ENCODE measurements at places on chromosomes 3 and 15.

DNA sequence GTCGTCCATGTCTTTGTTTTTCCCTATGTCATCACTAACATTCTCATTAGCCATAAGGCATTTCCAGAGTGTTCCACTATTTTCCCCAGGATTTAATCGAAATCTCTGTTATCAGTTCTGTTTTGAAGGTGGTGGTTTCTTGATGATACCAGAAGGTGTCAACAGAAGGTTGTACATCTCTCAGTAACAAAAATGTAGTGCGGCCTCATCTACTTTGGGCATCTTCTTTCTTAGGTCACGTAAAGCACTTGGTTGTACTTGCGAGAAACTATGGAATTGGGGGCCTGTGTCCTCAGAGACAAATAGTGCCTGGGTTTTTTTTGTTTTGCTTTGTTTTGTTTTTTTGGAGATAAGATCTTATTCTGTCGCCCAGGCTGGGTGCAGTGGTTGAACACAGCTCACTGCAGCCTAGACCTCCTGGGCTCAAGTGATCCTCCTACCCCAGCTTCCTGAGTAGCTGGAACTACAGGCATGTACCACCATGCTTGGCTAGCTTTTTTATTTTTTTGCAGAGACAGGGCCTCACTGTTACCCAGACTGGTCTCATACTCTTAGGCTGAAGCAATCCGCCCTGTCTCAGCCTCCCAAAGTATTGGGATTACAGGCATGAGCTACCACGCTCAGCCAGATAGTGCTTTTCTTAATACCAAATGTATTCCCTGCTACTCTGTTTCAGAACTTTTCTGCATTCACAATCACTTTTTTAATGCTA lies 61.2 kb upstream of the FURIN start:
- no peak for DNase-seq

- no peak for DNase-seq
Measured at GRCh38 chr15:68993276-68993675, 21.2 kb upstream of the NOX5 start.

- no peak for DNase-seq
Measured at GRCh38 chr15:26698555-26698954, 74.3 kb downstream of the GABRB3 start.

DNA sequence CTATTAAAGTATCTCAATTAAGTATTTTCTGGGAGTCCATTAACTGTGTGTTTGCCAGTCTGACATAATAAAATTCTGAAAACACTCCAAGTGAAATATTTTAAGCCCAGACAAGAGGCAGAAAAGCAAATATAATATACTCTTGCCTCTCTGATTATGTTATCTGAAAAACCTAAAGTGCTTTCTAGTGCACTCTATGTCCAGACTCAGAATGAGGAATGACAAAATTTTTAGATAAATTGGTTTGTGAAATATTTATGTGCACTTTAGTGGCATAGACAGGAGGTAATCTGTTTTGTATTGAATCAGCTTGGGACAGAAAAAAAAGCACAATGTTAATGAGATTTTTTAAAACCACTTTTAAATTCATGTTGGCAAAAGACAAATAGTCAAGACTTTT lies 508.2 kb upstream of the SUCLG2 start:
- no peak for DNase-seq

DNA sequence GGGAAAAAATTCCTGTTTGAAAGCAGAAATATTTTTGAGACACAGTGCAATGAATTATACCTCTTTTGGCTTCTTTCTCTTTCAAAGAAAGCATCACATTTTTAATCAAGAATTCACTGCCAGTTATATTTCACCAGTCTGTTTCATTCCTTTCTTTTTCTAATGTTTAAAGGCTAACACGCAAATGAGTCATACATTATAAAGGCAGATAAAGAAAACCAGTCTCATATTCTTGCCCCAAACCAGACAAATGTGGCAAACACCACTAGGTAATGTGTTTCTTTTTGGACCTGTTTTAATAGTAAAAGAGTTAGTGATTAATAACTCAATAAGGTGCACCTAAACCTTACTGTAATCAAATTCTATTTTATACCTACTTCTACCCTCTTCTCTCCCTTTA lies 83.8 kb downstream of the PLOD2 start:
- no peak for DNase-seq

DNA sequence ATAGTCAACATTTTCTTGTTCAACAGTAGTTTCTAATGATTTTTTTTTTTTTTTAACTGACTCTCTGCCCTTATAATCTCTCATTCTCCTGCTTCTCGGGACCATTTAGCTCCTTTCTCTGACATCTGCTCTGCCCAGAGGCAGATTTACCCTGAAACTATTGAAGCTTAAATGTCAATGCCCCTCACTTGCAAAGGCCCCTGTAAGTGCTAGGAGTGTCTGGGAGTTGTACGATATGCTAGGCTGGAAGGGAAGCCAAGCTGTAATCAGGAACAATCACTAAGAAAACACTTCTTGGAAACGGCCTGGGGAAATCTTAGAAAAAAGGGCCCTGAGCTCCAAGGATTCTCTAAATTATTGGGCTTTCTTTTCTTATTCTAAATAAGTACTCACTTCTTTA lies 5.8 kb upstream of the PLOD2 start:
- DNase-seq = no peak

DNA sequence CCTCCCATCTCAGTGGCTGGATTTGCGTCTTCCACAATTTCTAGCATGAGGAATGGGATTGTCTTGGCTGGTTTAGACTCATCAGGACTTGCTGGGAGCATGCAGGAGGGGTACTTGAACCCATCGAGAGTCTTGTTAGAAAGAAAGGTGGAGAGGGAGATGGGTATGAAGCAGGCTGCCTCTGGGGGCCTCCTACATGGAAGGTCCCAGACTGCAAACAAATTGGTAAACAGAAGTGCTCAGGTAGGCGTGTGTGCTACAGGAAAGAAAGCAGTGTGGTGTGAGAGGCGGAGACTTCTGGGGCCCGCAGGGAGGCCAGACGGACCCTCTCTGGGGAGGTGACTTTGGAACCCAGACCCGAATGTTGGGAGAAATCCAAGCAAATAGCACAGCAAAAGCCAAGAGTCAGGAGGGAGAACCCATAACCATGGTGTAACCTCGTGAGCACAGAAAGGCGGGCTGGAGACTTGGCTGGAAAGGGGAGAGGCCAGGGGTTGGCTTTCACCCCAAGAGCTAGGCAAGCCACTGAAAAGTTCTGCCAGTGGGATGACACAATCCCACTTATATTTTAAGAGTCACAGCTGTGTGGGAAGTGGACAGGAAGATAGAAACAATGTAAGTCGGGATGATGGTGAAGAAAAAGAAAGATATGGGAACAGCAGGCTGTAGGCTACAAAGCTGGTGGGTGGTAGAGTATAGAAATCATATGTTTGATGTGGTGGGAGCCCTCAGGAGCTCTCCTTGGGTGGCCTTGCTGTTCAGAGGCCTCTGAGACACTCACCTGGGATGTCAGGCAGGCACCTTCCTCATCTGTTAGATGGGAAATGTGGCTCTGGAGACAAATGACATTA lies 130.1 kb upstream of the PRR20G start:
- peak; percentile 43 for DNase-seq

- no peak for DNase-seq
Measured at GRCh38 chr3:78878011-78878410, 889.8 kb downstream of the ROBO1 start.

DNA sequence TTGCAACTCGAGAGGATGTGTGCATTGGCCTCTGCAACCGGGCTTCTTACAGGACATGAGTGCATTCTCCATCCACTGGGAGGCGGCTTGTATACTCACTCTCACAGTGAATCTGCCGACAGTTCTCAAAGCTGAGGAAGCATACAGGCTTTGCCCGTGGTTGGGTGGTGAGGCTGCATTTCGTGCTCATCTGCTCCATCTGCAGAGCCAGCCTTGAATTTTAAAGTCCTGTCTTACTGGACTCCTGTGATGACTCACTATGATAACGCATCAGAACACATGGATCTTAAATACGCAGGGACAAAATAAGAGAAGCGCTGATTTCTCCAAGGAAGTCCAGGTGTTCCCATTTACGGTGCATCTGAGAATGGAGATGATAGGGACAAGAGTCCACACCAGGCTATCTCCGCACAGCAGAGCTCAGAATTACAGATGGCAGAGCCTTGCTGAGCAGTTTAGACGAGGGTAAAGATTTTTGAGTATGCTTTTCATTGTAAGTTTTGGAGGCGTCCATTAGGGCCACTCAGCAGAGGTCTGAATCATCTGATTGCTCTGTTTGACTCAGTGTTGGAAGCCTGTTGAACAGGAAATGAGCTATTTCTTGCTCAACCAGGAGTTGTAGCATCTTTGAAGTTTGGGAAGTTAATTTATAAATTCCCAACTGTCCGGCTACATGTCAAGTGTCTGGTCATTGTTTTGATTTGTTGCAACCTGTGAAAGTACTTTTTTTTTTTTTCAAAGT lies 87.1 kb downstream of the GABRG3 start:
- DNase-seq = no peak

- no peak for DNase-seq
Measured at GRCh38 chr3:112500621-112501020, 1.3 kb upstream of the BTLA start.

GRCh38 chr3:127147291-127147885 lies 45.5 kb upstream of the PRR23E start:
- no peak for DNase-seq

GRCh38 chr3:4021162-4021561 lies 221.9 kb downstream of the LRRN1 start:
- no peak for DNase-seq

DNA sequence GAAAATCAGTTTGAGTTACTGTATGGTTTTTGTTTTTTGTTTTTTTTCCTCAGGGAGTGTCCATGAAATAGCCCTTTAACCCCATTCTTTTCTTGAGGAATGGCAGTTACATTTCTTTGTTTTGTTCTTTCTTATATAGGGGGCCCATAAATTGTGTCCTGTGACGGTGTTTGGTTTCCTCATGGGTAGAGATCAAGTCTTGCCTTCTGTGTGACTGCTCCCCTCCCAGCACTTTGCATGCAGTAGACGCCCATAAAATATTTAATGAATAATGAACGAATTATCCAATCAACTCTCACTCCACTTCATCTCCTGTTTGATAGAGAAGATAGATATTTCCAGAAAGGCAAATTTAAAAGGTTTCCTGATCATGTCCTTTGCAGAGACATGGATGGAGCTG lies 78.1 kb downstream of the CADPS start:
- DNase-seq = no peak

DNA sequence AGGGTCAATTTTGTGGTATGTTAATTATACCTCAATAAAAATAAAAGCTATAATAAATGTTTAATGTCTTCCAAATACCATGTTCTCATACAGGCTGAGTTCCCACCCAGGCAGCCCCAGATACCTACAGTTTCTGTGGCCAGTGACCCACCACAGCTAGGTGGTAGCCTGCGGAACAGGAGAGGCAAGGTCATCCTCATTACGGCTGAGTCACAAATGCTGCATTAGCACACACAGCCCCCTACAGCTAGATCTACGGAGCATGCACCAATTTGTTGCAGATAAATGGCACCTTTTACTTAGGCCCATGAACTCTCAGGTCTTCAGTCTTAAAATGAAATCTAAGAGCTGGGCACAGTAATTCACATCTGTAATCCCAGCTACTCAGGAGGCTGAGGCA lies 5.1 kb downstream of the SPATA12 start:
- no peak for DNase-seq

DNA sequence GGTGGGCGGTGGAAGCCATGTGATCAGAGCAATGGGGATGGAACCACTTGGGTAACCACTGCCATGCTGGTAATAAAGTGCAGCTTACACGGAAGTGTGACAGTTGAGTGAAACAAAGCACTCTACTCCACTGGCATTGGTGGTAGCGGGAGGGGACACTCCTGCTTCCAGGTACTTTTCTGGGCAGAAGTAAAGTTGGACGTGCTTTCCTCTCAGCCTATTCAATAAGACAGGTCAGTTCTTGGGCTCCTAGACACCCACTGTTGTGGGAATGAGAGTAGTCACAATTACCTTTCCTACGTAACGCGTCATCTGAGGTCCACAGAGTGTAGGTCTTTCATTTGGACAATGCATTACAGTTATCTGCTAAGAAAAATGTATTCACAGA lies 51.7 kb upstream of the CHD2 start:
- DNase-seq = no peak

DNA sequence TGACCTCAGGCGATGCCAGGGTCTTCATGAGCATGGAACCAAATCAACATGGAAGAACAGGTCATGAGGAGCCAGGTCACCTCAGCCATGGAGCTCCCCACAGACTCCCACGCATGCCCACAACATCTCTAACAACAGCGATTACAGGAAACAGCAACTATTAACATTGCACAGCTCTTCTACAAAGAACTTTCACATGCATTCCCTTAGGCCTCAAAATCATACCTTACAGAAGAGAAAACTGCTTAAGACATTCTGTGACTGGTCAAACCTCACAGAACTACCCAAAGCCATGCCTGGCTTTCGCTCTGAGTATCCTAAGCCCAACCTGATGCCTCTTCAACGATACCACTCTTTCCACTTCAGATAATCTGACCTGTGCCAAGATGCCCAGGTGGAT lies 117.8 kb downstream of the OXNAD1 start:
- DNase-seq = no peak

- DNase-seq = peak; percentile 77
Measured at GRCh38 chr15:67033571-67034044, 31.8 kb upstream of the SMAD3 start.

DNA sequence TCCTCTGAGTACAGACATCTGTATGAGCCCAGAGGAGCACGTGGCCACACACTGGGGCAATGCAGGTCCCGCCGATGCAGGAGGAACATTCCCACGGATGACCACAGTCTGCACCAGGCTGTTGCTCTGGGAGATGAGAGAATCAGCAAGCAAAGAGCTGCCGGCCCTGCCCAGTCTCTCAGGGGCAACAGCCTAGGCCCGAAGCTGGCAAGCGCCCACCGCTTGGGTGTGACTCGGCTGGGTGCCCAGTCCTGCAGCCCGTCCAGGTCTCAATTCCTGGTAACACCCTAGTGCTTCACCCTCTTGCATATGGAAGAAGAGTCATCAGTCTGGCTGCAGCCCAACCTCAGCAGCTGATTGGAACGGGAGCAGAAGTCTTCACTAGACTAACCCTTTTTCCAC lies 153.7 kb upstream of the HES1 start:
- peak; percentile 47 for DNase-seq

GRCh38 chr3:21274079-21274571 lies 476.9 kb downstream of the ZNF385D start:
- DNase-seq = no peak

GRCh38 chr3:155053756-155054155 lies 26.4 kb upstream of the MME start:
- no peak for DNase-seq

DNA sequence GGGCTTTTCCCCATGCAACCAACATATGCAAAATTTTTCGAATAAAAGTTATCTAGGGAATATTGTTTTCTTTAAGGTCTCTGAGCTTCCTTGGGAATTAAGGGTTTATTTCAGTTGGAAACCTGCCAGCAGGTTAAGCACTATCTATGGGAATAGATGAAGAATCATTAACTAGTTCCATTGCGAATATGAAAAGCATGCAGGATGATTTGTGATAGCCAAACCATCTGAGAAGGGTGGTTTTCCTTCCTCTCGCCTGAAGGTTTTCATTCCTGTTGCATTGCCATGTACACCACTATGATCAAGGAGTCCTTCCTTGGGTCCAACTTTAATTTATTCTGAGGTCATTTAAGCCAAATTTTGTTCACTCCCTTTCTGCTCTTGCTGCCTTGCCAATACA lies 184.9 kb downstream of the NR2F2 start:
- no peak for DNase-seq

- no peak for DNase-seq
Measured at GRCh38 chr3:34175636-34176176, 377.3 kb downstream of the PDCD6IP start.

GRCh38 chr3:34202975-34203374 lies 404.5 kb downstream of the PDCD6IP start:
- DNase-seq = no peak

Data from posterior cingulate gyrus (tissue), 11 donors.